ENCODE measurements at places on chromosomes 5 and 9.

- no peak for DNase-seq
Observed at GRCh38 chr9:37386988-37387387, 35.5 kb upstream of the GRHPR start.

- DNase-seq = peak; percentile 80
Observed at GRCh38 chr5:100595152-100595811, 60.1 kb downstream of the FAM174A start.

GRCh38 chr9:79256691-79257213, 315.0 kb upstream of the TLE4 start:
- peak; percentile 18 for DNase-seq

DNA sequence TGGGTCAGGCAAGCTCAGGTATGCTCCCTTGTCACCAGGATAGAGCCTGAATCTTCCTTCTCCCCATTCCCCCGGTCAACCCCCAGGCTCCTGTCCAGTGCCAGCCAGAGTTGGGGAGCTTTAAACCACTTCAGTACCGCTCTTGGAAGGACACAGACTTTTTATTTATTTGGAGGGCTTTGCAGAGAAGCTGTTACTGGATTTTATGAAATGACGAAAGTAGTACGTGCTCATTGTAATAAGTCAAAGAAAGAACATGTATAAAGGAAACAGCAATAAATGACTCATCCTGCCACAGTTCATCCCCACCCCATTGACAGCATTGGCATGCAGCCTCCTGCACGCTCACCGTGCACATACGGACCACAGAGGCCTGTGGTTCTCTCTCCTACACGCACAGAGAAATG, 230.3 kb downstream of the AUH start:
- DNase-seq = no peak

GRCh38 chr5:78236046-78236445, 58.5 kb downstream of the AP3B1 start:
- DNase-seq = no peak

DNA sequence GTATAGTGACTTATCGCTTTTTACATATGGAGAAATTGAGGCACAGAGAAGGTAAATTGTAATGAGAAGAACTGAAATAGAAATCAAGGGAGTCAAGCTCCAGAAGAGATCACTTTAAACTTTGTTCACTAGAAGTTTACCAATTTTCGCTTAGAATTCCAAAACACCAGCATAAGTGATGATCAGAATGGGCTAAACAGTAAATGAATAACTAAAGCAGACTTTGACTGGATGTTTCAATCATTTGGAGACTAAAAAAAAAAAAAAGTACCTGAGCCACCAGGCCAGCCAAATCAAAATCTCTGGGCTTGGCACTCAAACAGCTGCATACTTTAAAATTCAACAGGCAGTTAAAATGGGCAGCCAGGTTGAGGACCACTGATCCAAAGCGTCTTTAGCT, 38.2 kb upstream of the FYB1 start:
- no peak for DNase-seq

DNA sequence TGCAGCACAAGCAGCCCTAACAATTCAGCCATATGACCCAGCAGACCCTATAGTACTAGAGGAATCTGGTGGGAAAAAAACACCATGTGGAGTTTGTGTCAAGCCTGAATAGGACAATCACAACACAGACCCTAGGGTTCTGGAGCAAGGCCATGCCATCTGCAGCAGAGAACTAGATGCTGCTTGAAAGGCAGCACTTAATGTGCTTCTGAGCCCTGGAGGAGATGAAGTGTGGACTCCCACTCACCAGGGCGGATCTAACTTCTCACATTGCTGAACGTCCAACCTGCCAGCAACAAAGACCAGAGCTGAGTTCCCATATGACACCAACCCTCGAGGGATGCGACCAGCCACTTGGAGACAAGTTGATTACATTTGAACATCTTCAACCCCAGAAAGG, 43.2 kb downstream of the GABBR2 start:
- peak; percentile 13 for DNase-seq

Data from Ammon's horn (tissue), 1 donor.